ENCODE measurements at places on chromosomes 3 and 15. TPM values are rescaled to one million over a fixed set of nuclear protein-coding genes. Genes with fewer than 3 reads are reported as not detected.

GRCh38 chr3:124823648-124824047 lies 63.5 kb downstream of the ITGB5 start:
- no peak for DNase-seq

DNA sequence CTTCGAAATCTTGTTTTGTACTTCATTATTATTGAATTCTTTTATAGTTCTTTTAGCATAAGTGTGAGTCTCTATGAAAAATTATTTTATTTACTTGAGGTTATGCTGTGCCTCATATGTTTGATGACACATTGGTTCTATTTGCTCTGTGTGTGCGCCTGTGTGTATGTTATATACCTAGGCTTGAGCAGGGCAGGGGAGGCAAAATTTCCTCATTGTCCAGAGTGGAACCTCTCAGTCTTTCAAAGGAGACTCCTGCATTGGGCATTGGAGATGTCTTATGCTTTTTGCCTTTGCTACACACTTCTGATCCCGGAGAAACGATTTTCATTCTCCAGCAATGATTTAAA lies 58.4 kb downstream of the ALCAM start:
- no peak for DNase-seq

- DNase-seq = no peak
Measured at GRCh38 chr3:186618318-186618938, 5.6 kb downstream of the AHSG start.

DNA sequence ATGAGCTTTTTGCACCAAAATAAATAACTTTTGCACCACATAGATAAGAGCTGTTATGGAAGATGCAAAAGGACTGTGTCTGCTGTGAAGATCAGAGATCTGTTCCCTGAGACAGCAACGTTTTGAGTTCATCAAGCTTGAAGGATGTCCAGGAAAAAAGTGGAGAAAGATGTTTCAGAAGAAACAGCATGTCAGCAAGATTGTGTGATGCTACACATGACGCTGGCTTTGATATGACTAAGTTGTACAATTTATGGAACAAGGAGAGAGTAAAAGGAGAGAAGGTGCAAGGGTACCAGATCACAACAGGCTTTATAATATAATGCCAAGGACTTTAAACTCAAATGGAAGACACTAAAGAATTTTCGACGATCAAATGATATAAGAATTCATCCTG lies 16.6 kb downstream of the TJP1 start:
- DNase-seq = no peak

DNA sequence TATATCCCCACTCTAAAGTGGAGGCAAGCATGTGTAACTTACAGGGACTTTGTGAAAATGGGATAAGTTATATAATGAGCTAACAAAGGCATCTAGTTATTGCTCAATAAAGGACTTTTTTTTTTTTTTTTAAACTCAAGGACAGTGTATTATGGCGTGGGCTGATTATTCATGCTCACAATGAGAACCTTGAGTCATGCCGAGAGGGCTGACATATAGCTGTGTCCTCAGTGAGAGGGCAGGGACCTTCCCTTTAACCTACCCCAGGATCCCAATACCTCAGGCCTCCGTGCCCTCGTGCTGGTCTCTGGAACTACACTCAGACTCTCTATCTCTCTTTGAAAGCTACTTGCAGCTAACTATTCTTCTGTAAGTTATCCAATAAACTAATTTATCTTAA lies 319.9 kb upstream of the ICE2 start:
- no peak for DNase-seq

DNA sequence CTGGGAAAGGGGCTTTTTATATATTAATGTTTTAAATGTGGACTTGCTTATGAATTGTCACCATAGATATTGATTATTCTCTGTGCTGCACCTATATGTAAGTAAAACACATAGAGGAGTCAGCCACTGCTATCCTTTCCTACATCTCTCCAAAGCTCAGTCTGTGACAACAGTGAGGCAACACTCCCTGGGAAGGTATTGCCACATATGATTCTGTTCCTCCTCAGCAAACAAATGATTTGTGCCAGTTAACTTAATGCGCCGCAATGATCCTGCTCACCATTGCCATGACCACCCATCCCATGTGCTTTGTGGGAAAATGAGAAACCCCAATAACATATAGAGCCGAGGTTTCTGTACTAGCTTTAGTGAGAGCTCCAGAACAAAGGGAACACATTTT lies 75.1 kb upstream of the FBN1 start:
- DNase-seq = no peak

DNA sequence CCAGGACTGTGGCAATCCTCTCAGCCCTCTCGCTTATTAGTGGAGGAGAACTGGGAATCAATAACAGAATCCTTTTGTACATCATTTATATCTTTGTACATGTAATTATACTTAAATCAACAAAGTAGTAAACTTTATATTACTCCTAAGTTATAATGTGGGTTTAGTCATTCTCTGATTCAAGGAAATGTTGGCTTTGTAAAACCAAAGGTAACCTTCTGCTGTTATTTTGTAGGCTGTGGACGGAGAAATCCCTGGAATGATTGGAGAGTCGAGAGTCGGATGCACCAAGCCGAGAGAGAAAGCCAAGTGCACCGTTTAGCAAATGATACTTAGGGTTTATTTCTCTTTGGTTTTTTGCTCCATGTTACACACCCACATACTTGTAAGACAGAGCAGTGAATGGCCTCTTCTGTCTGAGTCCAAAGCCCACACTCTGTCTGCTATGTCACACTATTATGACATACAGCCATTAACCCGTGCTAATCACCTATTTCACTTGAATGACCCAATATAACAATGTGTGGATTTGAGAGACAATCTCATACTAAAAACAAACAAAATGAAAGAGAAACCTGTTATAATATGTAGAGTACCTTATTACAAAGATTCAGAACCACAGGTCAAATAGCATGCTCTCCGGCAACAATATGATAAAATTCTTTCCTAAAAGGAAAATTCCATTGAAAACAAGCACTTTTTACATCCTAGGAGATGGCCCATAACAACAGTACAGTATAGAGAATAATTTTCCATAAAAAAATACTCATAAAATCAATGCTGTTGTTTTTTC lies 72.2 kb downstream of the MECOM start:
- DNase-seq = no peak

DNA sequence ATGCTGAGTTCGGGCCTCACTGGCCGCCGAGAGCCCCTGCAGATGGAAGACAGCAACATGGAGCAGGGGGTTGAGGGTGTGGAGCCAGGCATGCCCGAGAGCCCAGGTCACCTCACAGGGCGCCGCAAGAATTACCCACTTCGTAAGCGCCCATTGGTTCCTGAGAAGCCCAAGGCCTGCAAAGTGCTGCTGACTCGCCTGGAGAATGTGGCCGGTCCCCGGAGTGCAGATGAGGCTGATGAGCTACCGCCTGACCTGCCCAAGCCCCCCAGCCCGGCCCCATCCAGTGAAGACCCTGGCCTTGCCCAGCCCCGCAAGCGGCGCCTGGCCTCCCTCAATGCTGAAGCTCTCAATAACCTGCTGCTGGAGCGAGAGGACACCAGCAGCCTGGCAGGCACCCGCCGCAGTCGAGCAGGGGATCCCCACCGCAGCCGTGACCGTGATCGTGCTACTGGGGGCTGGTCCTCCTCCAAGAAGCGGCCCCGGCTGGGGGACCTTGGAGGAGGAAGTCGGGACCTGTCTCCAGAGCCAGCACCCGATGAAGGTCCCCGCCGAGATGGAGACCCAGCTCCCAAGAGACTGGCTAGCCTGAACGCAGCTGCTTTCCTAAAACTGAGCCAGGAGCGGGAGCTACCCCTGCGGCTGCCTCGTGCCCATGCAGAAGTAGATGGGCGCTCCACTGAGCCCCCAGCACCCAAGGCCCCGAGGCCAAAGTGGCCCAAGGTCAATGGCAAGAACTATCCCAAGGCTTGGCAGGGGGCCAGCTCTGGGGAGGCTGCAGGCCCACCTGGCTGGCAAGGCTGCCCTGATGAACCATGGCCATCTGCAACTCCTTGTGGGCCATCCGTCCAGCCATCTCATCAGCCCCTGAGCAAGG lies 12.1 kb upstream of the CHST14 start:
- peak; percentile 76 for DNase-seq

DNA sequence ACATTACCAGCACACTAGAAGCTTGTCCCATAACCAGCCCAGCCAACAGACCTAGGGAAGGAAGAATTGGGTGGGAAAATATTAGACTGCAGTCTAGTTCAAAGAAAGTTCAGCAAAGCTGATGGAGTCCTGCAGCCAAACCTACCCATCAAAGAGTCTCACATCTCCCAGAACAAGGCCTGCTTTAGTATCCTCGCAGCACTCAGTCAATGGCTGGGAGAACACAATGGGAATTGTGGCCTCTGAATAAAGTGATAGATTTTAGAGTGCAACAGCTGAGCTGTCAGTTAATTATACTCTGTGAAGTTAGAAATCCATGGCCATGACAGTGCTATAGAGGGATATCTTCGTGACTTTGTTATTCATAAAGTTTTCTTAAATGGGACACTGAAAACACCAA lies 207.2 kb upstream of the NAALADL2 start:
- DNase-seq = no peak

GRCh38 chr15:60682615-60683014 lies 203.7 kb upstream of the ICE2 start:
- no peak for DNase-seq

GRCh38 chr15:70492240-70493177 lies 270.8 kb downstream of the UACA start:
- DNase-seq = peak; percentile 90

DNA sequence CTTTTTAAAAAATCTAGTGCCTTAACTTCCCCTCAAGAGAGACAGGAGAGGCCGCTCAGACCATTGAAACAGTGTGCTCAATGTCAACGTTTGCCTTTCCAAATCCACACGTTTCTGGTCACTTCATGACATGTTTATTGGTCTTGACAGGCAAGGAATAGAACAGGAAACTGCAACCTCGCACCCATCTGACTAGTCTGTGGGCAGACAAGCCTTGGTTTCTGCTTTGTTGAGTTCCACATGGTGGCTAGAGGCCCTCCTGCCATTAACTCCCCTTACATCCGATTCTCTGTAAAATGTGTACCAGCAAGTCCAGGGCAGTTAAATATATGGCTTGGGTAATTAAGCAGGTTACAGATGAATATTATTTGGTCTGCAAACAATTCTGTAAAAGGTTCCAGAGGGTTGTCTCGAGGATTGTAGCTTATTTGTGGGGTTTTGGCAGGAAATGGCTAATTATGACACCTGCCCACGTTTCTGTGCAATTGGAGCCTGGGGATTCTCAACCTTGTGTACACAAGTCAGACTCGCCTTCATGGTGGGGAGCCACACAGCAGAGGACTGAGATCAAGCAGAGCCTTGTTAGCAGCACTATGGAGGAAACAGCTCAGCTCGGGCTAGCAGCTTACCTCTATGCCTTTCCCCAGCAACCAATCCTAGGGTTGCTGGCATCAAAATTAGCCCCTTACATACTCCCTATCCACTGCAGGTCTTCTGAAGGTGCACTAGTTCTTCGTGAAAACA lies 317.5 kb upstream of the IGF1R start:
- no peak for DNase-seq

DNA sequence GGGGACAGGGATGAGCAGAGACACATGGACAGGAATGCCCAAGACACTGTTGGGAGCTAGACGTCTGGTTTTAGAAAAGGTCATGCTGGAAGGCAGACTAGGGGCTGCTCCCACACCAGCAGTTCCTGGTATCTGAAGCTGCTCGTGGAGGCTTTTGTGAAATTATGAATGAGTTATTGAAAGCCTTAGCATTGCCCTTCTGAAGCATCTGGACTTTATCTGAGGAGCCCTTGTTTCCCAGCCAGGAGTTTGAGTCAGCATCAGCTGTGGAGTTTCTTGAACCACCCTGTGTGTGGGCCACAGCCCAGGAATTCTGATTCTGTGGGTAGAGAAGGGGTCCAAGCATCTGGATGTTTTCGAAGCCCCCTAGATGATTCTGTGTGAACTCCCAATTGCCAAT lies 258.7 kb downstream of the SLCO3A1 start:
- no peak for DNase-seq

DNA sequence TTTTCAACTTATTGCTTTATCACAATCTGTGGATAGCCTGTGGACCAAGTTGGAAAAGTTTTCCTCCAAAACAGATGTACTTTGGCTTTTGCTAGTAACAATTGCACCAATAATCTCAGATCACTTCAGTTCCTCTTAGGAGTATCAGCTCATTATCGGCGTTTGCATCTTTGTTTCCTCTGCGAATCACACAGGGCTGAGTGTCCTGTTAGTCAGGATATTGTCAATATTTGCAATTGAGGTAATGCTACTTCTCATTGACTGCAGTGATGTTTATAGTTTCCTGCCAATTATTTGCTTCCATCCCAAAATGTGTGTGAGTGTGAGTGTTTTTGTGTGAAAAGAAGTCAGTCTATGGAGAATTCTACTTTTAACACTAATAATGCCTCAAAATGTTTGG lies 545.0 kb downstream of the SI start:
- DNase-seq = no peak

DNA sequence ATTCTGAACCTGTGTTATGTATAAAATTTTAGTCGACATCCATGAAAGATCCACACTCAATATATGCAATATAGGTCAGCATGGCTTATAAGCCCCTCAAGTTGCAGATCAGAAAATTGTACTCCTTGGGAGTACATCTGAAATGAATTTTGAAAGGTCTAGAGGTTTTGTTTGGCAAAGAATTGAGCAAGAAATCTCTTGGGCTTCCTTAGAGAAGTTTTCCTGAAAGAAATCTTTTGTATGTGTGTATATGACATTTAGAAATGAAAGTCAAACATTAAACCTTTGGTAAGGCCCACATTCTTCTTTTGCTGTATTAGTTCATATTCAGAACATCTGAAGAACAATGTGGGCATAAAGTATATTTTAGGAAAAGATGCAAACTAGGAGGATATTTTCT lies 1006.6 kb downstream of the NAALADL2 start:
- DNase-seq = no peak

Gene LRRN1
- total RNA-seq = 1.7 TPM

- DNase-seq = no peak
Measured at GRCh38 chr3:59856934-59857460, 807.2 kb upstream of the CFAP20DC start.

GRCh38 chr3:177795859-177796258 lies 598.6 kb upstream of the TBL1XR1 start:
- DNase-seq = no peak

- no peak for DNase-seq
Measured at GRCh38 chr3:146091397-146091796, 69.6 kb downstream of the PLOD2 start.

- no peak for DNase-seq
Measured at GRCh38 chr15:67547064-67547463, 4.6 kb downstream of the MAP2K5 start.

DNA sequence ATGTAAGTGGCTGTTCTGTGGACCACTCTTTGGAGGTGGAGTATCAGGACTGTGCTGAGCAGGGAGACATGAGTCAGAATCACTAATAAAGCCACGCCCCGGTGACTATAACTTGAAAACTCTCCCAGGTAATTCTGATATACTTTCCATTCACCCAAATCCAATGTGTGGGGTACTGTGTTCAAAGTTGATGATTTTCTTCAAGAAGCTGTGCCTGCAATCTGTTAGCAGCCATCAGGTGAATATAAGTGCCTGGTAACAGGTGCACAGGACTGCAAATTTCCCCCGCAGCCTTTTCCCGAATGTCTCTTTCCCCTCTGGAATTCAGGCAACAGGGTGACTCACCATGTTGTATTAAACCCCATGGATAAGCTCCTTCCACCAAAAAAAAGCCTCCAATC lies 17.0 kb downstream of the MAGI1 start:
- no peak for DNase-seq
